ENCODE measurements at places on chromosomes 13 and 19.

GRCh38 chr13:33800646-33801186 is 17.2 kb upstream of the RFC3 start:
- DNase-seq: no peak

DNA sequence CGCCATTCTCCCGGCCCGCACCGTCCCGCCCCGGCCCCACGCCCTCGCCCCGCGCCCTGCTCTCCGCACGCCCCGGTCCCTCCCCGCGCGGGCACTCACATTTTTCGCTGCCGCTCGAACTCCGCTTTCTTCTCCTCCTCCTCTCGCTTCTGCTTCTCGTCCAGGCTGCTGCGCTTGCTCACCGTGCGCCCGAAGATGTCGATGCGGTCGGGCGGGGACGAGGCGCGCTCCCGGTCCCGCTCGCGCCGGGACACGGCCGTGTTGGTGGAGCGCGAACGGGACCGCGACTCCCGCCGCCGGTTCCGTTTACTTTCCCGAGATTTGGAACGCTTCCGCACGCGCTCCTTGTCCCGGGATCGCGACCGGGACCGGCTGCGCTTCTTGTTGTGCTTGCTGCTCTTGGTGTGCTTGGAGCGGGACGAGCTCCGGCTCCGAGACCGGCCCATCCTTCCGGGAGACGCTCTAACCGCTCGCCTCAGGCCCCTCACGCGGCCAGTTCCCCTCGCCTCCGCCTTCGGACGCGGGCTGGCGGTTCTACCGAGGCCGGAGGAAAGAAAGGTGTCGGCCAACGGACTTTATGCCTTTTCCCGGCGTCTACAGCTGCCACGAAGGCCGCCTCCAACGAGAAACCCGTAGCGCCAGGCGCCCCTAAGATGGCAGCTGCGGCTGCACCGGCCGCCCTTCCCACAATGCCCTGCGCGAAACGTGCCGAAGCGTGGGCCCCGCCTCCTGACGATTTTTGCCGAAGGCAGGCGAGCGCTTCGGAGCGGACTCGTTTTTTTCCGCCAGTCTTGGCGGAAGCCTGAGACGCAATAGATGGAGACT is at the start of gene ARGLU1:
TSS of gene ARGLU1 (minus strand) at position 664 of the 825 bp plus-strand sequence. CDS start at position 446, 218 bp downstream.
- peak; percentile 93 for DNase-seq

- DNase-seq: no peak
These were observed 321.1 kb downstream of the RBM26 start for GRCh38 chr13:79084802-79085424.

DNA sequence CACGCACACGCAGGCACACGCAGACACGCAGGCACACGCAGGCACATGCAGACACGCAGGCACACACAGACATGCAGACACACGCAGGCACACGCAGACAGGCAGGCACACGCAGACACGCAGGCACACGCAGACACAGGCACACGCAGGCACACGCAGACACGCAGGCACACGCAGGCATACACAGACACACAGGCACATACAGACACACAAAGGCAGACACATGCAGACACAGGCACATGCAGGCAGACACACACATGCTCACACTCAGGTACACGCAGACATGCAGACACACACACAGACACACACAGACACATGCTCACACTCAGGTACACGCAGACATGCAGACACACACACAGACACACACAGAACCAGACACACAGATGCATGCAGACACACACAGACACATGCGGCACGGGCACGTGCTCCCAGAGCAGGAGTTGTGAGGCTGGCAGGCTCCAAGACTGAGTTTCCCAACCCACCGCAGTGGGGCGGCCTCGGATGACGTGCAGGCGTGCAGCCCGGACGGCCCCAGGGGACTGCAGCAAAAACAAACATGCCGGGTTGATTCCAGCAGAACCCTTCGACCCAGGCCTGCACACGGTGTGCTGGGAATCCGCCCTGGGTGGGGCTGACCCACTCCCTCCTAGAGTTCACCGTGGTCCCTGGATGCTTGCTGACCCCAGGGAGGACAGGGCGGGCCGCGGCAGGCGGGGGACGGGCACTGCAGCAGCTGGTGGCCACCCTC is 100.0 kb downstream of the GADD45B start:
- DNase-seq: no peak
